Cortex of kidney (tissue), 1 donor: ENCODE measurements at places on chromosomes 13 and 19.

DNA sequence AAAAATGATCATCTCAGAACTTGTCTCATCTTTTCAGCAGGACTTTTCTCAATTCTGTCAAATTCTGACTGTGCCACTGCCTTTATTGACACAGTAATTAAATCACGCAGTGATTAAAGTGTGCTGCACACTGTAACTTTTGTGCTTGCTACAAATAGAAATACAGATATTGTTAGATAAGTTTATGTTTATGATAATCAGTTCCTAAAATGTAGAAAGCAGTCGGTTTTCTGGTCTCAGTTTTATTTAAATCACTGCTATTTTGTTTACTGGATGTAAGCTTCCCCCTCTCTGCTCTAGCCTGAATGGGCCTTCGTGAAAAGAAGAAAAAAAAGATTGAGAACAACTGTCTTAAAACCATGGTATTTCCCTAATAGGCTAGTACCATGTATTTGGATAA lies 258.8 kb upstream of the STARD13 start:
- no peak for DNase-seq

GRCh38 chr13:30797847-30798535 lies 62.6 kb downstream of the ALOX5AP start:
- no peak for DNase-seq

- DNase-seq: no peak
Observed at GRCh38 chr13:27374126-27374613, 50.2 kb upstream of the GTF3A start.

GRCh38 chr19:2560369-2560768 lies 84.4 kb downstream of the GADD45B start:
- DNase-seq: no peak

GRCh38 chr13:43306372-43306771 lies 283.0 kb downstream of the DNAJC15 start:
- DNase-seq: no peak

DNA sequence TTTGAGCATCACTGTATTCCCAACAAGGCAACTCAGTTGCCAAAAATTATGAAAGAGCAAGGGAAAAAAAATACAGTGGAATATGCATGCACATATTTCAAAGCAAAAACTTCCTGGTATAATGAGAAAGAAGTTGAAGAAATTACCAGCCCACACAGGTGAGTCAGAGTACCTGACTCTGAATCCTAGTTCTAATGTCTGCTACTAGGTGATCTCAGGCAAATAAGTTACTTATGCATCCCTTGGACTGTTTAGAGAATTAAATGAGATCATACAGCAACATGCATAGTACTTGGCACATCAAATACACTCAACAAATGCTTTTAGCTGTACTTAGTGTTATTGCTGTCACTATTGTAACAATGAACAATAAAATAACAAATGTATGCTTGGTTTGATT lies 144.9 kb downstream of the MIPEP start:
- DNase-seq: no peak

DNA sequence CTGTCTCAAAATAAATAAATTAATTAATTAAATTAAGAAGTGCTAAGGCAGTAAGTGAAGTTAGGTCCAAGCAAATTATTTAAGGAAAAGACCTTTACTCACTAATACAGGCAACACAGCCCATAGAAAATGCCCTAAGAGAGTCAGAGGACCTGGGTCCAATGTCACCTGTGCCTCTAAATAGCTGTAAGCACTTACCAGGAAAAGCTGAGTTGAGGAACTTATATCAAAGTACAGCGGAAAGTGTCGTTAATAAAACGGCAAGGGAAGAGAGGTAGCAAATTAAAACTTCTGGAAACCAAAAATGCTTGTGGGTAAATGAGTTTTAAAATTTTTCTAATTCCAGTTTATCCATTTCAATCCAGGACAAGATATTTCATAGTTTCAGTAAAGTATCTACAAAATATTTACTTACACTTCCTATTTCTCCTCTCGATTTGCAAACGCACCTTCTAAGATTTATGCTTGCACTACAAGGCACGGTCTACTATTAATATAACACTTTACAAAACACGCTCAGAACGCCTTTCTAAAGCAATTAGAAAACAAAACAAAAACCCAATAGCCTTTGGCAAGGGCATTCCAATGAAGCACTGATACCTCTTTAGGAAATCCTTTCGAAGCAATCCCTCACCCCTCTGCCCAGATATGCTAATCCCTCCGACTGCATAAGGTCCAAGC lies 963 bp downstream of the VPS36 start:
- DNase-seq: no peak

DNA sequence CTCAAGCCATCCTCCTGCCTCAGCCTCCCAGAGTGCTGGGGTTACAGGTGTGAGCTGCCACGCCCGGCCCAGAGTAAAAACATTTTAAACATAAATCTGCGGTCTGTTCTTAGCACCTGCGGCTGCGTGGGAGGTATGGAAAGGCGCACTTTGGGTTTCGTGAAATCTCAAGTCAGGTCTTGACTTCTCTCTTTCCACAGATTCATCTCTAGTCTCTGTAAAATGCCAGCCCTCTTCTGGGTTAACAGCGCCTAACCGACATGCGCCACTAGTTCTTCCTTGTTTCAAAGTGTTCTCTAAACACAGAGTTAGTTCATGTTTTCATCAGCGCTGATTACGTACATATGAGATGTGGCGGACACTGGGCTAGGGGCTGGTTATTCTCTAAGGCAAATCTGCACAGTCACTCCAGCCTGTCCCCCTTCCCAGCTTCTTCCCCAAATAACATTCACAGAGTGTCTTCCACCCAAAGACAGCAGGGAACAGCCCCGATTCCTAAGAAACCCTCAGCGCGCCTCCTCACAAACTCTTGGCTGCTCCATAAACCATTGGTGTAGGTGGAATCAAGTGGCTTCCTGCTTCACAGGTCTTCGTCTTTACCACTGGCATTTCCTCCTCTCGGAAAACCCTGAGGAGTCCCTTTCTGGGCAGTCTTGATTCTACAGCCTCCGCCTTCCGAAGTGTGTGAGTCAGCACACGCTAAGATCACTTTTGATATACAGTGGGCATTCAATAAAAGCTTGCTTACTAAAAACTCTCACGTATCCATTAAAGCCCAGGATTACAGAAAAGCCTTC lies 1.4 kb downstream of the PARP4 start:
- no peak for DNase-seq

GRCh38 chr13:35874704-35875103 lies 256.5 kb downstream of the DCLK1 start:
- DNase-seq: no peak

GRCh38 chr19:4600893-4601292 lies 38.4 kb upstream of the TNFAIP8L1 start:
- DNase-seq: no peak

GRCh38 chr13:22428188-22428828 lies 752.5 kb upstream of the SGCG start:
- DNase-seq: no peak

- DNase-seq: no peak
Observed at GRCh38 chr19:45470762-45471081, 2.9 kb downstream of the FOSB start.

DNA sequence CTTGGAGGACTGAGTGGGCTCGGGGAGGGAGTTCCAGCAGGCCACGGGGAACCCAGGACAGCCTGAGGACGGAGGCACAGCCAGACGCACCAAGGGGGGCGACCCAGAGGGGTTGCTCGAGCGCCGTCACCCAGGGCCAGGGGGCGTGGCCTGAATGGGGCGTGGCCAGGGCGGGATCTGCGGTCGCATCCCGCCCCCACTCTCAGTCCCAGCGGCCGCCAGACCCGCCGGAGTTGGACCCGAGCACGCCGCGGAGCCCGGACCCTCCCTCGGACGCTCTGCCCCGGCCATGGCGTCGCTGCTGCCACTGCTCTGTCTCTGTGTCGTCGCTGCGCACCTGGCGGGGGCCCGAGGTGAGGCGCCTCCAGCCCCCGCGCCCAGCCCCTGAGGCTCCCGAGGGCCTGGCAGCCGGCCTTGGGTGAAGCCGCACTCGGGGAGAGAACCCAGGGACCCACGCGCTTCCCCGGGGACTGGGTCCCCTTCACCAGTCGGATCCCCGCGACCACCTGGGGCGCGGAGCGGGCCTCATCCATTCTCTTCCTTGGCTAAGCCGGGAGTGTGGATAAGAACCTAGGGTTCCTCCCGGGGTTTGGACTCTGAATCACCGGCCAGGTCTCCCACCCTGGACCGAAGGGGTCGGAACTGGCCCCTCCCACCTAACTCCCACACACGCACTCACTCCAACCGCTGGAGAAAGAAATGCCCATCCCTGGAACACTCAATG lies at the start of gene CILP2:
Gene CILP2 (plus strand): TSS at position 205 of the 724 bp plus-strand sequence. CDS start 85 bp downstream, at position 290.
- DNase-seq: no peak
